Stimulated activated naive CD8-positive, alpha-beta T cell treated with anti-CD3 and anti-CD28 coated beads, Interleukin-15, amount 100 ng/mL, for 72 hours (primary cell): ENCODE measurements at places on chromosomes 5 and 9.

DNA sequence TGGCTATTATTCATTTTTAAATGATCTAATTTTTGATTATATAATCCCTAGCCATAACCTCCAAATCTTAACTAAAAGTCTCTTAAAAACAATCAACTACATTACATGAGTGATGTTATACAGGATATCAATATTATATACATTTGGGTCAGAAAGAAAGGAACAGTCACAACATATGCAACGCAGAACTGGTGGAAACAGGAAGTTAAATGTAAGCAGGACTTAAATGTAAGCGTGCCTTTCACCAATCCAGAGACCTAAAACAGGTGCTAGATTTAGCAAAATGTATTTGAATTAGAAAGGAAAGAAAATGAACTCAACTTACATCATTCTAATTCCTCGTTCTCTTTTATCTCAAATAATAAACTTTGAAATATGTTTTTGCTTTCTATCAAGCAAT, 738.5 kb downstream of the PTPRD start:
- DNase-seq = no peak

GRCh38 chr5:154780128-154780527, 25.0 kb downstream of the LARP1 start:
- no peak for DNase-seq

GRCh38 chr9:100756217-100756616, 178.3 kb downstream of the CAVIN4 start:
- DNase-seq = no peak

- DNase-seq = no peak
Observed at GRCh38 chr5:117652958-117653280, 1078.3 kb upstream of the SEMA6A start.

DNA sequence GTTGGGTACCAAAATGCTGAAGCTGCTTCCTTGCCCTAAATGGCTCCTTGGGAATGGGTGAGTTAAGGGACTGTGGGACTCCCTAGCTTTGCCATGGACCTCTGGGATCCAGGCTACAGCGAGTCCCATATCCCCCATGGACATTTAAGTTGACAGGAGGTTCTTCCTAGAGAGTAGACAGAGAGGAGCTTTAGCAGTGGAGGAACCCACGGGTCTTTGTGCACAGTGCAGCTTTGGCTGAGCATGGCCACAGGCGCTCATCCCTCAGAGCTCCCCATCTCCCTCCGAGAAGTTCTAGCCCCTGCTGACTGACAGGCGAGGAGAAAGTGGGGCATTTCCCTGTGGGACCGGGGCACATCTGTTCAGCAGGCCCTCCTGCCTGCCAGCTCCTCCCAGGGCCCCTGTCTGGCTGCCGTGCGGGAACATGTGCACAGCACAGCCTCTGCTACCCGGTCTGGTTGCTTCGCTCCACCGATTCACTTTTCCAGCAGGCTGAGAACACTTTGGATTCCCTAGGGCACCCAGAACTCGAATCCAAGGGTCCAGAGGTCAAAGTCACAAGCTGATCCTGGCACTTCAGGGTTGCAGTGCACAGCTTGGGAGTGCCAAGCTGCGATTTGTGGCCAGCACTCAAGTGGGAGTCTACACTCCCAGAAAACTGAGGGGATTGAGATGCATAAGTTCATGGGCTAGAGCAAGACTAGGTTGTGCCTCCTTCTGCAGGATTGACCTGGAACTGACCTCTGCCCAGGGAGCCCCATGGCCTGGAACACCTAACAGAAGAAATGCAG, 40.6 kb upstream of the DMRTA1 start:
- no peak for DNase-seq

DNA sequence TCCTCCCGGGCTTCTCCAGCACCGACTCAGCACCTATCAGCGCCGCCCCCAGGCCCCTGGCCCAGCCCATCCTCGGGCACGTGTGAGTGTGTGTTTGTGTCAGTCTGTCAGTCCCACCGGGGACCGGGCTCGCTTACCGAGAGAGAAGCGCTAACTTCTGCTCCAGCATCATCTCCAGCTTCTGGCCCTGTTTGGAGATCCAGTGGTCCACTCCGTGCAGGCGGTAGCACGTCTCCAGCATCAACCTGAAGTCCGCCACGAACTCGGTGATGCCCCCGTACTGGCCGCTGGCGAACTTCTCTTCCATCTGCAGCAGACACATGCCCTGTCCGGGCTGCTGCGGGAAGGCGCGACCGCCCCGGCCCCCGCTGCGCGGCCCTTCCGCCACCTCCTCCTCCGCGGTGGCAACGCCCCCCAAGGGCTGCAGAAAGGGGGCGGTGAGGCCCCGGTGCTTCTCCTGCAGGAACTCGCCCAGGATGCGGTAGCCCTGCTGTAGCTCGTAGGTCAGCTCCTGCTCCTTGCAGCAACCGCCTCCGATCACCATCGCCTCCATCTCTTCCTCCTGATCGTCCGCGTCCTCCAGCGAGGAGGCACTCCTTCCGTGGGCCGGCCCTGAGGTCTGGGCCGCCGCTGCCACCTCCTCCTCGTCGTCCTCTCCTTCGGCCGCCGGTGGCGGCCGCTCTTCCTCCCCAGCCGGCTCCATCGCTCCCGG, 8.2 kb downstream of the RANBP6 start:
- DNase-seq = peak; percentile 94
